ENCODE measurements at places on chromosomes 6 and 20.

GRCh38 chr6:118705544-118706491 is 54.4 kb upstream of the CEP85L start:
- no peak for DNase-seq

DNA sequence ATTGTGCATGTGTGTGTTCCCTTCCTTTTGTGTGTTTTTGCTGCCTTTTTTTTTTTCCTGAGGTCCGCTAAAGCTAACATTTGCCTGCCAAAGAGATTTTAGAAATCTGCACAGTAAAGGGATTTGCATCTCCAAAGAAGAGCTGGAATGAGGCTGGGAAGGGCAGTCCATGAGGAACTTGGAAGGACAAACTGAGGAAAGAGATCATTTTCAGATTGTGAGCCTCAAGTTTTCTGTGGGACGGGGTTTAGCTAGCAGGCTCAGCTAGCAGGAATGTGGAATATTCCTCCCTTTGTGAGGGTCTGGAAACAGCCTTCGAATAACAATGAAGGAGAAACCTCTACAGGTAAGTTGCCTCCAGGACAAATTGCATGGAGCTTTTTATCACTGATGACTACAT is 3.8 kb downstream of the INSM1 start:
- no peak for DNase-seq

DNA sequence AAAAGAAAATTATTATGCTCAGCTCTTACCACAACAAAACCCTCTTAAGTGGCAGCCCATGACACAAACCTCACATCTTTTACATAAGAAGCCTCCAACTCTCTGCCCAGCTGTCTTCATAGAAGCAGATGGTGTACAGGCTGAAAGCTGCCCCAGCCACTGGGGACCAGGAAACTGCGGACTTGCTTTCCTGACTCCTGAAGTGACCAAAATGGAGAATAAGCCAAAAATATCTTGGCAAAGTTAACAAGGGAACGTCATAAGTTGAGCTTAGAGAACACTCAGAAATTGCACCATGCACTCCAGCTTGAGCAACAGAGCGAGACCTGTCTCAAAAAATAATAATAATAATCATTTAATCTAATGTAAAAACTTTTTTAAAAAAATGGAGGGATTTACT is 160.3 kb upstream of the CDYL start:
- no peak for DNase-seq

DNA sequence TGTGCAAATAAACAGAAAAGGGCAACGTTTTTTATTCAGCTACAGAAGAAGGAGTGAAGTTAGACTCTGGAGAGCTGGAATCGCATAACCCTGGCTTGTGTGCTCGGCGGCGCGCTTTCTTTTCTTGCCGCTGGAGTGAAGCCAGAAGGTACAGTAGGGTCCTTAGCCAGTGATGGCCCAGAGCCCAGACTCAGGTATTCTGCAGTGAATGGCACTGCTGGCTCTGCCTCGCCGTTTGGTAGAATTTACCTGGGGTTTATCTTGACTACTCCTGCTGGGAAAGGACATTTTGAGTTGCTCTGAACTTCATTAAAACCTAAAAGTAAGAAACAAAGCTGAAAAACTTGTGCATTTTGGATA is 56.9 kb upstream of the TIAM2 start:
- no peak for DNase-seq

- DNase-seq, result no peak
These were observed 324.2 kb upstream of the CITED2 start for GRCh38 chr6:139698526-139699176.

GRCh38 chr6:76702187-76702586 is 629.7 kb upstream of the IMPG1 start:
- DNase-seq, result no peak

DNA sequence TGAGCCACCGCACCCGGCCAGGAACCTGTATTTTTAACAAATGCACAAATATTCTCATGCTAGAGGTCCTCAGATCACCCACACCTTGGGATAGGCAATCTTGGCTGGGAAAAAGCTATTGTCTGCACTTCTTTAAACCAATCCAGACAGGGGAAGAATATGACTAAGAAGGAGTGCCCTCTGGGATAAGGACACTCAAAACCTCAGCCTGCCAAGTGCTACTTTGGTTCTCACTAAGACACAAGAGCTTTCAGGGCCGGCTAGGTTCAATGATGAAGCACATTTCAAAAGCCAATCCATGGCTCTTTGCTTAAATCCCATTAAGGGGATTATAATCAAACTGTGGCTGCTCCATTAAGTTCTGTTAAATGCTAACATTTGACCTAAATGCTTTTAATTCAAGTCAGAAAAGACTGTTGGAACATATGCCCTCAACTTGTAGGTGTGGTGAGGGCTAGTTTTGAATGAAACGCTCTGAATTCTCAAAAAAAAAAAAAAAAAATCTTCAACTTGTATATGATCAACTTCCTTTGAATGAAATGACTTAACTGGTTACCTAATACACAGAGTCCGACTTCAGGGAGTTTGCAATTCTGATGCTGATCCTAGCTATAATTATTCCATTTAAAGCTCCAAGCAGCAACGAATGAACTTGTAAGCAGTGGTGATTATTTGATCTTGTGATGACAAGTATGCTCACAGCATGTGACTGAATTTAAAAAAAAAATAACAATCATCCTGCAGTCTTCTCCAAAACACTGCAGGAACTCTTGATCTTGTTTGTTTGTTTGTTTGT is 56.6 kb downstream of the SLC23A2 start:
- no peak for DNase-seq

DNA sequence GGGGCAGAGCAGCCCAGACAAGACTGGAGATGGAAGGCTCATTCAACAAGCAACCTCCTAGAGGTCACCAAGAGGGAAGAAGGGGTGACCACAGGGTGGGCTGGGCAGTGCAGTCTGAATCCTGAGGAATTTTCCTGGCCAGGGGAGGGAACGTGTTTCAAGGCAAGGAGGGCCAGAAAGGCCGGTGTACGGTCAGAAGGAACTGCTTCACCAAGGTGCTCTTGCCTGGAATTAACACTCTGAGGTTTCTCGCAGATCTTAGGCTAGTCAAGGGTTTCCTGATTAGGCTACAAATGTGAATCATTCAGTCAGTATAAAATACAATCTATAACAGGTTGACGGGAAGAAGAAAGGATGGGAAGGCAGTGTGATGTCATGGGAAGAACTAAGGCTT is 199.3 kb downstream of the LRFN2 start:
- no peak for DNase-seq

DNA sequence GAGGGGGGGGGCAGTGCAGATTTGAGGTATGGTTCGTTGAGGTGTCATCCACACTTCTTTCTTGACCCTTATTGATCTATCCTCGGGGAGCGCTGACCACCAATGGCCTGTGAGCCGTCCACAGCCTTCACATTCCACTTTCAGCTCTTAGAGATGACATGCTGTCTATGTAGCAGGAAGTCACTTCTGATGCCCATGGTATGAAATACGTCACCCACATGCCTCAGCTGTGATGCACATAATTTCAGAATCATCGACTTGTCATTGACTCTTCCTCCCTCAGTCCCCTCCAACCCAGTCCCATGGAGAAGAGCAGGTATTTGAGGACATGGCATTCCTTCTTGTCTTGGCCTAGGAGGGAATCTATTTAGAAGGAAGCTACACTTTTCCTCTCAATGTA is 4.7 kb upstream of the ADGRF5 start:
- DNase-seq, result peak; percentile 66

GRCh38 chr6:41636833-41637193 is 1.5 kb upstream of the MDFI start:
- peak; percentile 11 for DNase-seq

DNA sequence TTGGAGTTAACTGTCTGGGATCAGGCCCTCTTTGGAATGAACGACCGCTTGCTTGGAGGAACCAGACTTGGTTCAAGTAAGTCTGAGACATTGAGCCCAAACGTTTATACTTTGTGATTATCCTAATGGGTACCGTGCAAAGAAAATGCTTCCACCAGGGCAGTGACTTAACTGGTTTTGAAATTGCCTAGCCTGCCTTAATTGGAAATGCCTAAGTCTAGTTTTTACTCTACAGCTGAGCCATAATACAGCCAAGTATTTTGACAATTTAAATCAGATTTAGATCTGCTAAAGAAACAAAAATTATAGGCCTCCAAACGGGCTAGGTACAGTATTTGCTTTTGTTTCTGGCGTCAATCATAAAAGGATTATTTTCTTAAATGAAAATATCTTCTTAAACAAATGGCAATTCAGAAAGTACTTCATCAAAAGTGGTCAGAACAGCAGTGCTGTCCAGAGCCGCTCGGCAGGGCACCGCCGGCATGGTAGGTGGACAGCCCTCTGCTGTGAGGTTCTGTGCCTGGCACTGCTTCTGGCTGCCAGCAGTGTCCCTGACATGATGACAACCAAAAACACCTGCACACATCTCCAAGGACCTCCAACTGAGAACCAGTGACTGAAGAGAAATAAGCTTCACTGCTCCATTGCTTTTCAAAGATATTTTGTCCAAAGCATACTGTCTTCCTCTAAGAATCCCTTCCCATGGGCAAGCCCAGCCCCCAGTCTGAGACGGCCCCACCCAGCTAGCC is 55.6 kb downstream of the EZR start:
- no peak for DNase-seq

DNA sequence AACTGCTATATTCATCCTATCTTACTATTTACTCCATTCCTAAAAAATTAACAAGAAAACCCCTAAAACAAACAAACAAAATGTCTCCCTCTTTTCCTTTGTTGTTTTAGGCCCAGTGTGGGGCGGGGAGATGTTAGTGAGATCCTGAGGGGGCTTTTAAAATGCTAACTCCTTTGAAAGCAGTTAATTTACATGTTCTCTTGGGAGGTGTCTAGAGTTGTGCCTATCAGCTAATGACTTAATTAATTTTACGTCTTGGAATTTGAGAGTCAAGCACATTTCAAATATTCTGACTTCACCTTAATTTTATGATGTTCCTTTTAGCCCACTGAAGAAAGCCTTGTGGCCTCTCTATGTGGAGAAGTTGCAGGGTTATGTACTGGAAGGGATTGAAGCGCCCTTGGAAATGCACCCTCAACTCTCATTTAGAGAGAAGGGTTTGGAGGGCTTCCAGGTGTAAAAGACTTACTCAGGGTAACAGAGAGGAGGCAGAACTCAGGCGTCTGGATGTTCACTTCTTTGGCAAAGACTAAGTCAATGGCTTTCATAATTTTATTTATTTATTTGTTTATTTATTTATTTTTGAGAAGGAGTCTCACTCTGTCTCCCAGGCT is 4.9 kb downstream of the SASH1 start:
- DNase-seq, result no peak

DNA sequence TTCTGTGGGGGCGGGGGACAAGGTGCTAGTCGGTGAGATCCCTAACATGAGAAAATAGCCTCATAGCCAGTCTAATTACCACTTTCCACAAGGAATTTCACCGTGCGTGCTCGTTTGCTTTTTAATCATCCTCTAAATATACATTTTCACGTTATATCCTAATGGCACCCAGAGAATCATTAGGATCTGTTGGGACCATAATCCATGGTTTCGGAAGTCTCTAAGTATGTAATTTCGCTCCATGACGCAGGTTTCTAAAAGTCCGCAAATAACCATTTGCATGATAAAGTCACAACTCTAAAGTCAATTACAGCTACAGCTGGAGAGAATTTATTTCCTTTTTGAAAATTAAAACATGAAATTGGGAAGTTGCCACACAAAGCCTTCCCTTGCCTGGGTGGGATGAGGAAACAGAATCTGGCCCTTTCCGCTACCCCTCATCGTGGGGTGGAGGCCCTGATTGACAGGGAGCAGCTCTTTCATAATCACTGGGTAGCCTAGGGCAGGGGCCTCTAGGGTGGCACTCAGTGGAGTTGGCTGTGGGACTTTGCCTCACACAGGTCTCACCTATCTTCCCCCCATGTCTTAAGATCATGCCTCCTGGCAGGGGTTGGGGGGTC is 81.9 kb downstream of the LRFN2 start:
- no peak for DNase-seq

DNA sequence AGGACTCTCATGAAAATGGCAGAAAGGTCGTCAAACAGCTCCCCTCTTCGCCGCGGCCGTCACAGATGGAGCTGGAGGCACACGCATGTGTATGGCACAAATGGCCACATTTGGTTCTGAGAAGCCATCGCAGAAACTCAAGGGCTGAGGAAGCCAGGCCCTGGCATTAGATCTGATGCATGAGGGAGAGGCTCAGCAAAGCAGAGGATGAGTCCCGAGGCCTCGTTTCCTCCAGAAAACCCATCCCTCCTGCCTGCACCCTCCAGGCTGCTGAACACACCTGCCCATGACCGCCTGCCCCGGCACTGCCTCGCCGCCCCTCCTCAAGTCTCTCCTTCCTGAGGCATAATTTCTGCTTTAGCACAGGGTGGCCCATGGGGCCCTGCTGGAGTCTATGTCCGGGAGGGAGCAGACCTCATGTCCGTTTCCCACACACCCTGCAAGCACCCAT is 240.3 kb downstream of the DLL1 start:
- no peak for DNase-seq

Data from NCI-H460 (cell line).